ENCODE measurements at places on chromosomes 3 and 15.

- DNase-seq, result no peak
Measured at GRCh38 chr3:123275691-123276090, 73.9 kb downstream of the SEC22A start.

GRCh38 chr3:177822681-177823096 lies 625.4 kb upstream of the TBL1XR1 start:
- no peak for DNase-seq

- DNase-seq, result no peak
Measured at GRCh38 chr3:123762805-123763204, 121.3 kb downstream of the MYLK start.

DNA sequence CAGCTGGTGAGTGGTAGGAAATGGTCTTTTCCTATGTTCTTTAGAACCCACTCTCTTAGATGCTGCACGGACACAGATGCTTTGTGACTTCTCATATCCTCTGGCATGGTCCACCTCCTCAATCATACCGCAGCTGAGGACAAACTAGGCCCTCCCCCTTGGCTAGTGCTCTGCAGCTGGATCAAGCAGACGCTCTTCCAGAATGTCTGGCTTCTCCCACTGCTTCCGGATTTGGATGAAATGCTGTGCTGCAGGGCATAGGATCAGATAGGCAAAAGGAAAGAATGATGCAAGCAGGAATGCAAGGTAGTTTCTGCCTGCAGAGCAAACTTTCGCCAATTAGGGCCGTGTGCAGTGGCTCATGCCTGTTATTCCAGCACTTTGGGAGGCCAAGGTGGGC lies 75.7 kb upstream of the SLC4A7 start:
- no peak for DNase-seq

DNA sequence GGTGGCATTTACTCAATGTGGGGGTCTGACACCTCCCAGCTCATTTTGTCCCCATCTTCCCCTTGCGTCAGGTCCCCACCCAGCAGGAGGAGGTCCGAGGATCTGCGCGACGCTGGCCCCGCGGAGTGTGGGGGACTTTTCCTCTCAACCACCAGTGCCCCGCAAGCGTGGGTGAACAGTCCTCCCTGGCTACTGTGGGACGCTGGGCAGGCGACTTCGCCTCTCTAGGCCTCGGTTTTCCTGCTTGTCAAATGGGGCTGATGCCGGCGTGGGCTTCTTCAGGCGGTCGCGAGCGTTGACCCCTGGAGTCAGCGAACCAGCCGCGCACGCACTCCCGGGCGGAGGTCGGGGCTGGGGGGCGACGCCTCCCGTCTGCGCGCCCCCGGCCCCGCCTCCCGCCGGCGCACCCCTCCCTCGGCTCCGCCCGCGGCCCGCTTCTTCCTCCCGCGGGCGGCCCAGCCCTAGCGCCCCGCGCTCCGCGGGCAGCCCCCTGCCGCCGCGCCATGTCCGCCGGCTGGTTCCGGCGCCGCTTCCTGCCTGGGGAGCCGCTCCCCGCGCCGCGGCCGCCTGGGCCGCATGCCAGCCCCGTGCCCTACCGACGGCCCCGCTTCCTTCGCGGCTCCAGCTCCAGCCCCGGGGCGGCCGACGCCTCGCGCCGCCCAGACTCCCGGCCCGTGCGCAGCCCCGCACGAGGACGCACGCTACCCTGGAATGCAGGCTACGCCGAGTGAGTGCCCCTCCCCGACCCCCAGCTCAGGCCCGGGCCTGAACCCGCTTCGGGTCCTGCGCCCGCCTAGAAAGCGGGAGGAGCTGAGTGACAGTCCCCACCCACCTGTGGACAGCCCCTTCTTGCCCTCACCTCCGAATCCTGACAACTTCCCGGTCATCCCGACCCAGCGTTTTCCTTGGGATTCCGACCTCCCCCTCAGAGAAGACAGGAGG lies at the start of gene PPM1M:
Gene PPM1M (plus strand): TSS at position 438 of the 942 bp plus-strand sequence. CDS start 66 bp downstream, at position 504.
- peak; percentile 67 for DNase-seq
